Kasumi-1 (cell line): ENCODE measurements at places on chromosomes 7 and 10.

DNA sequence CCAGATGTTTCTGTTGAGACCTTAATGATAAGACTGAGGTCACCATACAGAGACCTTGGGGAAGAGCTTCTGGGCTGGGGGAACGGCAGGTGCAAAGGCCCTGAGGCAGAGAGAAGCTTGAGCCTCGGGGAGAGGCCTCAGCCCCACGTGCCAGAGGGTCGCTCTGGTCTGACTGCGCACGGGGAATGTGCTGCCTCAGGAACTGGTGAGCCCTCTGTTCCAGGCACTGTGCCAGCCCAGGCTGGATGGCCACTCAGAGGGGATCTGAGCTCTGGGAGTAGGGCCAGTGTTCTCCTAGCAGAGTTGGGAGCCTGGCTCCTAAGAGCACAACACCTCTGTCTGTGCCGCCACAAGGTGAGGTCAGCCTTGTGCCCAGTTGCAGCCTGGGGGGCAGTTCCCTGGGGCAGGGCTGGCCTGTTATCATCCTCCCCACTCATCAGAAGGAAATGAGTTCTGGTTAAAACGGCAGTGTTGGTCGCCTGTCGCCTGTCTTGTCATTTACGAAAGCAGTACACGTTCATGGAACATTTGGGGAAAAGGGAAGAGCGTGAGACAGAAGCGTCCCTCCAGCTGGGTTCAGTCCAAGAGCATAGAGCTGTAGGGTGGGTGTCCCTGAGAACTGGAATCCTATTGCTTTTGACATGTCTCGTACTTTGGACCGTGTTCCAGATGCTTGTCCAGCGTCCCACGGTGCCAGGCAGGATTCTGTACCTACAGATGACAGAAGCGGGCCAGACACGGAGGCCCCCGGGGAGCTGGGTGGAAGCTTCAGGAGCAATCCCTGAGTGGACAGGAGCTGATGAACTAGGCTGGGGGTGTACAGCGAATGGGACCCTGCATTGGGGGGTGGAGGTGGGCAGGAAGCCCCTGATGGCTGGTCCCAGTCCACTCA, 4.3 kb downstream of the TTYH3 start:
- DNase-seq, result no peak

GRCh38 chr7:151449990-151450389, 10.0 kb upstream of the CRYGN start:
- DNase-seq, result no peak

DNA sequence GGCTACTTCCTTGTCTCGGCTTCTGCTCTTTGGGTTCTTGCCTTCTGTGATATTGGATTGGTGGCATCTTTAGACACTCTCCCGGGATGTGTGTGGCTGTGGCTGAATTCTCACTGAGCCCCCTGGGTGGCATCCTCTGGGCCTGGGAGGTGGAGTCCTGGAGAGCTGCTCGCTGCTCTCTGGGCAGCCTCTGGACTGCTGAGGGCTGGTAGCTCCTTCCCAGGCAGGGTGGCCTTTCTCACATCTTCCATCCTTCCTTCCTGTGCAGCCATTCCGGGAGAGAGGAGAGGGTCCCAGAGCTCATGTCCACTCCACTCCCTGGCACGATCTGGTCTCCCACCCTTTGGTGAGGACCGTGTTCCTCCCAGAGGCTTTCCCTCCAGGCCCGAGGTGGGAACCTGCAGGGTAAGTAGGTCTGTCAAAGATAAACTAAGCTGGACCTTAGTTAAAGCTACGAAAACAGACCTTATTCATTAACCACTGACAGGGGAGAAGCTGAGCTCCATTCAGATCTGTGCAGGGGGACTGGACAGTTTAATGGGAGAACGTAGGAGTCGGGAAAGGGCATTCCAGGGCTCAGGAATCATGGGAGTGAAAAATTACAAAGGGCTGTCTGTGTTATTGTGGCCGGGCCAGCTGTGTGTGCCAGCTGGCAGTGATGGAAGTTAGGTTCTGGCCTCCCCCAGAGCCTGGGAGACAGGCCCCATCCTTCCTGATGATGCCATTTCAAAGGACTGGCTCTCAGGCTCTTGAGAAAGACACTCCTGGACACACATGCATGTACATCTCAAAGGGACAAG, 8.7 kb downstream of the ATP6V0E2 start:
- no peak for DNase-seq

DNA sequence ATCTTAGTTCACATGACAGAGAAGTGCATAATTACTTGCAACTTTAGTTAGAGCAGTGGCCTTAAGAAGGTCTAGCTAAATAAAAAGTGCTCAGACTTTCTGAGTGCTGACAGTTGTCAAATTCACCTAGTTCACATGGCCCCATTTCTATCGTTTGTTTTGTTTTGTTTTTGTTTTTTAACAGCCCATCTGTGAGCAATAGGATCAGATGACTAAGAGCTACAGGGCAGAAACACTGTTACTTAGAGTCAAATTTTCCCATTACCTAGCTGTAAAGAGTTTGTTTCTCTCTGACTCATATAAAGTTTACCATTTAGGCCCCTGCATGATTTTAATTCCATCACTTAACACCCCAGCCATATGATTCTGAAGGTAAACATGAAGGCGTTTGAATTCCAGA, 18.8 kb downstream of the CAV1 start:
- no peak for DNase-seq

DNA sequence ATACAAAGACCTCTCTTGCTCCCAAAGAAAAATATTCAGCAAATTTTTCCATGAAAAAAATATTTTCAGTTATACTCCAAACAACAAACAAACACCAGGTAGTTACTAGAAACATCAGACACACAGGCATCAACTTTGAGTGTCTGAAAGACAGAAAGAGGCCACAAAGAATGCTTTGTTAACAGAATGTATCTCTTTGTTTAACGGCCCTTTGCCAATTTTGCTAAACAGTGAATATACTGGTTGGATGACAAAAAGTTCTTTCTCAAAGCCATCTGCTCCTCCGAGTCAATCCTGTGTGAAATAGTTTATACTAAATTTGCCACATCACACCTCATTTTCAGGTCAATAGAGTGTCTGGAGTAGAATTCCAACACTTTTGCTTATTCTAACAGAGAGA, 216.7 kb upstream of the PHF14 start:
- DNase-seq, result no peak

DNA sequence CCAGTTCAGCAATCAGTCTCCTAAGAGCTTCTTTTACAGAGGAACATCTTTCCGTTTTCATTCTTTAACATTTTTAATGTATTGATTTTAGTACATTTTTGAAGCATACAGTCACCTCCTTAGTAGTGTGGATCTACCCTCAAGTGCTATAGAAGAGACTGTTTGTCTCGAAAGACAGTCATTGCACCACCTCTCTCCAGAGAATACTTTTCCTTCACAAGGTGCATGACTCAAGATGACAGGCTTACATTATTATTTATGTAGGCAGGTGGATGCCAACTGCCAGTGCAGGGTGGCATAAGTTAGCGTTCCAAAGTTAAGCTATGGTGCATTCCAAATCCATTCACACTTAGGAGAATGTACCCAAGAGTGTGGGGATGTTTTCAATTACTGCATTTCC, 71.8 kb downstream of the ZEB1 start:
- DNase-seq, result no peak

DNA sequence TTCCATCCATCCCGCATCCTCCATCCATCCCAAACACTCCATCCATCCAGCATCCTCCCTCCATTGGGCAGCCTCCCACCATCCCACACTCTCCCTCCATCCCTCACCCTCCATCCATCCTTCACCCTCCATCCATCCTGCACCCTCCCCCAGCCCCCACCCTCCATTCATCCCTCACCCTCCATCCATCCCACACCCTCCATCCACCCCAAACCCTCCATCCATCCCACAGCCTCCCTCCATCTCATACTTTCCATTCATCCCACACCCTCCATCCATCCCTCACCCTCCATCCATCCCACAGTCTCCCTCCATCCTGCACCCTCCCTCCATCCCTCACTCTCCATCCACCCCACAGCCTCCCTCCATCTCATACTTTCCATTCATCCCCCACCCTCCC, 60.4 kb downstream of the FOXI2 start:
- DNase-seq, result no peak

GRCh38 chr10:24459836-24460235, 250.9 kb downstream of the KIAA1217 start:
- no peak for DNase-seq

- DNase-seq, result no peak
Measured at GRCh38 chr10:110337906-110338305, 33.2 kb upstream of the SMNDC1 start.
